Astrocyte (in vitro differentiated cells and primary cell): ENCODE measurements at places on chromosomes 6 and 20. TPM values are rescaled to one million over a fixed set of nuclear protein-coding genes. Genes with fewer than 3 reads are reported as not detected.

GRCh38 chr6:168338777-168339176 lies 19.2 kb upstream of the DACT2 start:
- DNase-seq: no peak

DNA sequence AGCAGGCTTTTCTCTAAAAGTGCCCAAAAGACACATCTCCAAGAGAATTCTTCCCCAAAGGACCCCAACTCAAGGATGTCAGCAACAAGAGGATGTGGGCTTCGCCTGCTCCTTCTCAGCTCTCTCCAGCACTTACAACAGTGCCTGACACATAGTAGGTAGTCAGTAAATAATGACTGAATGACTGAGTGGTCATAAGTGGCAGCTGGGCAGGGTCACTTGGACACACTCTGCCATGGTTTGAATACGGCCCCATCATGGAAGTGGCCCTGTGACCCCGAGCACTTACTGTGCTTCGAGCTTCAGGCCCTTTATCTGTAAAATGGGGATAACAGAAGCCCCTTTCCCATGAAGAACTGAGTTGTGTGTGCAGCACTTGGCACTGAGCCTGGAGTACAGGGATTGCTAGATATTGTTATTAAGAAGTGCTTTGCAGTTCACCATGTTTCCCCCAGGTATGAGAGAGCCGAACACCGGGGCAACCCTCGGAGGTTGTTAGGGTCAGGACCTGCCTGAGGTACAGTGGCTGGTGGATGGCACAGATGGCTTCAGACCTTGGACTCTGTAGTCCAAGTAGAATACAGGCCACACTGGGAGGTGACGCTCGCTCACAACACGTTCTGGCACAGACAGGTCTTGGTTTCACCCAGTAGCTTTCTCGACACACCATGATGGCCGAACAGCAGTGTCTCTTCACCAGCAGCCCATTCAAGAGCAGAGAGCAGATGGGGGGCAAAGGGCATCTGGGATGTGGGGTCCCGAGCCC lies 56.0 kb downstream of the NOL4L start:
- no peak for DNase-seq

DNA sequence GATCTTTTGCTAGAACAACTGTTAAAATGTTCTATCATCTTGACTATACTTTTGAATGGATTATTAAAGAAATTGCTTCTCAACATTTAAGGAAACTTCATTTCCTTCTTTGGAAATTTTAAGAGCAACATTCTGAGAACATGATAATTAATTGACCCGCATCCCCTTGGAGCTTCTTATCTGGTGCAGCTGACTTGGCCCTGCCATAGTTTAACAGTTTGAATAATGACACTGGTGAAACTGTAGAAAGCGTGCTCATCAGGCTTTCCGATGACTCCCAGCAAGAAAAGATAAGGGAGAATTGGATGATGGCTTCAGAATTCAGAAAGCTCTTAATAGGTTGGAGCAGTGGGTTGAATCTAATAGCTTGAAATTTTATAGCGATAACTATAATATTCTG lies 38.1 kb downstream of the SNX9 start:
- peak; percentile 36 for DNase-seq

GRCh38 chr20:24909861-24910260 lies 39.2 kb upstream of the CST7 start:
- DNase-seq: no peak

DNA sequence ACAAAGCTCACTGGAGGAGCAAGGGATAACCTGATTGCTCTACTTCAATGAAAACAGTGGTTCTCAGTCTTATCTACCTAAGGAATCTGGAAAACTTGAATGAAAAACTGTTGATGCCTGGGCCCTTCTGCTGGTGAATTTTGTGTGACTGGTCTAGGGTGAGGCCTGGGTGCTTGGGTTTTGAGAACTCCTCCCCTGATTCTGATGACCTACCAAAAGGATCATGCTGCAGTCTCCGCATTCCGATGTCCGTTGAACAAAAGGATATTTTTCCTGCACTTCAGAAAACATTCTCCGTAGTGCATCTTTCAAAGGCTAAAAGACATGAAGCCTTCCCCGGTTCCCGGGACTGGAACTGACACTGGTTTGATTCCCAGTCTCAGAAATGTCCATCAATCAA lies 157.9 kb downstream of the SYNDIG1 start:
- no peak for DNase-seq

GRCh38 chr6:118705544-118706491 lies 54.4 kb upstream of the CEP85L start:
- peak; percentile 86 for DNase-seq

DNA sequence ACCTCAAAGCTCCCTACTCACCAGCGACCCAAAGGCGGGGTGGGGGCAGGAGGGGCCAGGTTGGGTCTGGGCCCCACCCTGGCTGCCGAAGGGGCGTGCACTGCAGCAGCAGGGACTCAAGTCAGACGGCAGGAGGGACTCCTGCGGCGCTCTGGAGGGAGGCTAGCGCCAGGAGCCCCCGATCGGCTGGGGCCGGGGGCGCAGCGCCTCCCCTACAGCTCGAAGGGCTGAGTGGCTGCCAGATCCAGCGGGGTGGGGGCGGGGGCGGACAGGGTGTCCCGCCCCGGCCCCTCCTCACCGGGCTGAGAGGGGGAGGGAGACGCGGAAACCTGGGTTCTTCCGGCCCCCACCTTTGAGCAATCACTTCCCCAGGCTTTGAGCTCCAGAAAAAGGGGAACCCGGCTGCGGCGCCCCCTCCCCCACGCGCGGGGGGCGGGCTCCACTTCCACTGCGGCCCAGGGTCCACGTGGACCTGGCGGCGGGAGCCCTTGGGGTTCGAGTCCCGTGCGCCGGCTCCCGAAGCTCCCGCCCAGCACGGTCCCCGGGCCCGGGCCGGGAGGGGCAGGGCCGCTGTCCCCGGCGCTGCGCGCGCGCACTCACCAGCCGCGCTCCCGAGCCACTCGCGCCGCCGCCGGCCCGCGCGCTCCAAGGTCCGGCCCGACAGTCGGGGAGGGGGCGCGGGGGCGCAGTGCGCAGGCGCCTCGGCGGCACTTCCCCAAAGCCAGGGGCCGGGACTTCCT lies at the start of gene RGS19:
RGS19 (minus strand) TSS at position 246 of the 740 bp plus-strand sequence. CDS start 2,632 bp downstream, outside the sequence.
- peak; percentile 42 for DNase-seq

DNA sequence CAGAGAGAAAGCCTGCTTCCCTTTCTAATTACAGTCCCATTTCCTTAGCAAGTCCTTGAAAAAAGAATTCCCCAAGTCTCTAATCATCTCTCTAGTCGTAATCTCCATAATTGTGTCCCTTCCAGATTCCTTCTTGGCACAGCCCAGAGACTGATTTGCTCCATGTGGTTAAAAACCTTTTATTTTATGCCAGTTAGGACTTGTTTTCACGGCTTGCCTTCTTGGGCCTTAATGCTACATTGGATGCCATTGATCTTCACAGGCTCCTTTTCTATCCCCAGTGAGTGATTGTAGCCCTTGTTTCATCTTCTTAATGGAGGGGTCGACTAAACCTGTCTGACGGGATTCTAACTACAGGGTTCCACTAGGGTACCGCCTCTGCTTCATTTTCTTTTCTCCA lies 650.6 kb upstream of the ARID1B start:
- DNase-seq: no peak

GRCh38 chr6:153172815-153173214 lies 41.7 kb upstream of the RGS17 start:
- no peak for DNase-seq

DNA sequence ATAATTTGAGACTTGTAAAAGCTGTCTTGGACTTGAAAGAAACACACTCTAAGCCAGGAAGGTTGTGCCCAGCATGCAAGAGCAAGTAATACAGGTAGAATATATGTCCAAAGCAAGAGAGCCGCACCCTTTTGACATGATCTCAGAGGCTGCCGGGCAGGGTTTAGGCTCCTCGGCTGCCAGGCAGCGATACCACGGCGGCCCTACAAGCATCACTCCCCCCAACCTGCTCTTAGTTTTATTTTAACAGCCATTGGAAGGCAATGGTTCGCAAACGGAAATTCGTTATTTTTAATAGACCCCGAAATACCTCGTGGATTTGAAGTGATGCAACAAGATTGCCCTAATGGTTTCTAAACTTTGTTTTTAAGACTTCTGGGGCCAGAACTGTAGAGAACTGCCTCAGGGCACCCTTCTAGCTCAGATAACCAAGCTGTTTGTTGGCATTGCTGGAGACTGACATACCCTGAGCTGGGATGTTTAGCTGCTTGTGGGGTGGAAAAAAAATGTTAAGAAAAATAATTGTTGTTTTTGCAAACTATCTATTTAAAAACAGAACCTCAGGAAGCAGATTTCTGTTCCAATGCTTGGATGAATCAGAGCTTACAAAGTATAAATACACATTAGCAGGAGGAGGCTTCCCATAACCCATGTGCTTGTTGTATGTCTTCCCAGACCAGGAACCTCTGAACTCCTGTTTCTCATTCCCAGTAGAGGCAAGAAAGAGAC lies 39.0 kb downstream of the JAG1 start:
- DNase-seq: peak; percentile 51

GRCh38 chr20:29123861-29124260 lies 2133.6 kb upstream of the DEFB115 start:
- DNase-seq: no peak

- peak; percentile 48 for DNase-seq
Measured at GRCh38 chr6:22642254-22642653, 72.9 kb downstream of the HDGFL1 start.

DNA sequence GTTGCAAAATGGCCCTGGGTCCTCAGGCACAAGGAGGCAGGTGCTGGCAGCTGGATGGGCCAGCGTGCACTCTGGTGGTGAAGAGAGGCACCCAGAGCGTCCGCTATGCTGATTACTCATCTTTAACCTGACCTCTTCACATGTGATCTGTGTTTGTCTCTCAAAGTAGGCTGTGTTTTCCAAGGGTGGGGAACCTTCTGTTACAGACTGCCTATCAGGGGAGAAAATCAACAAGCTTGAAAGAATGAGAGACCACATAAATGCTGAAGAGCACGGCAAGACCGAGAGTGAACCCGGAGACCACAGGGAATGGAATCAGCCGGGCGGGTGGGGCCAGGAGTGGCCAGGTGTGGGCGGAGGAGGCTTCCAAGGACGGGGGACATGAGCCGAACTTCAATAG lies 16.2 kb downstream of the BNIP5 start:
- DNase-seq: no peak

DNA sequence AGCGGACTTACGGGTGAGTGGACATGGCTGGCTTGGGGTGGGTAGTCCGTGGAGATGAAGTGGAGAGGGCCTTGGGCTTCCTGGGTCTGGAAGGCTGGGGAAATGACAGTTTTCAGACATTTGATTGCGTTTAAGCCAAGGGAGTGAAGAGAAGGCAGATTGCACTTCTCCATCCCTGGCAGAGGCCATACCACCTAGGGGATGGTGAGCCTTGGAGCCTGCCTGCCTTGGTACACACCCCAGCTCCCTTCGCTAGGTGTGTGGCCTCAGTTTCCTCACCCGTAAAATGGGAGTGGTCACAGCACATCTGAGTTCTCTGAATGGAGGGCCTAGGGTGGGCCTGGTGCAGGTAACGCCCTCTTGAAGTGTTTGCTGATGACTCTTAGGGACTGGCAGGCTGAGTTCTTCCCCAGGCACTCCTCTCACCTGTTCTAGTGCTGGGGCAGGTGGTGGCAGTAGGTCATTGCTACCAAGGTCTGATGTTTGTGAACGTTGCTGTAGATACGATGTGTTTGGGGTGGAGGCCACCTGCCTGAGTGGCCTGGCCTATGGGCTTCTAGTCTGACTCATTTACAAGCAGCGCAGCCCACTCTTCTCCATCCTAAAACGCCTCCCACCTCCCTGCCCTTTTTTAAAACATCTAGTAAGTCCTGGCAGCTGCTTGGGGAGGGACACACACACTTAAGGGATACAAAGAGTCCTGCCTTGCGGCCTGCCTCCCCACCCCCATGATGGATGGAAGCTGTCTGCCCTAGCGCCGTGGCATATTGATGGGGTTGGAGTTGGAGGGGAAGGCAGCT lies 2.3 kb downstream of the RBM38 start:
- DNase-seq: no peak

GRCh38 chr6:170444811-170445211 lies 108.3 kb downstream of the PSMB1 start:
- DNase-seq: no peak

DNA sequence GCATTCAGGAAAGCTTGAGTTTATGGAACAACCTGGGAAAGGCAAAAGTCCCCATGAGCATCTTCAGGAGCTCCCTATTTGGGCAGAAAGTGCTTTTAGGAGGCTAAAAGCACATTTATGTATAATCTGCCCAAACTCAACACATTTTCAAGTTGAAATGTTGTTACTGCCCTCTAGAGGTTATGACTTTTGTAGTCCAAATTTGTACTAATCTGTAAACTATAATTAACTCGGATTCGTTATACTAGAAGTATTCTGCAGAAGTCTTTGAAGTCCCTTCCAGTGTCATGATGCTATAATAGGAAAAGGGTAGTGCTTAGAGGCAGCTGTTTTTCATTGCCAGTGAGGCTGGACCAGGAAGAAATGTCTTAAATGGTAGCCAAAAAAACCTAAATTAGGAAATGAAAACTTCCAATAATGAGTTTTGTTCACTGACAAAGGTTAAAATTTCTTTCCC lies 44.8 kb upstream of the EMILIN3 start:
- DNase-seq: peak; percentile 10

DNA sequence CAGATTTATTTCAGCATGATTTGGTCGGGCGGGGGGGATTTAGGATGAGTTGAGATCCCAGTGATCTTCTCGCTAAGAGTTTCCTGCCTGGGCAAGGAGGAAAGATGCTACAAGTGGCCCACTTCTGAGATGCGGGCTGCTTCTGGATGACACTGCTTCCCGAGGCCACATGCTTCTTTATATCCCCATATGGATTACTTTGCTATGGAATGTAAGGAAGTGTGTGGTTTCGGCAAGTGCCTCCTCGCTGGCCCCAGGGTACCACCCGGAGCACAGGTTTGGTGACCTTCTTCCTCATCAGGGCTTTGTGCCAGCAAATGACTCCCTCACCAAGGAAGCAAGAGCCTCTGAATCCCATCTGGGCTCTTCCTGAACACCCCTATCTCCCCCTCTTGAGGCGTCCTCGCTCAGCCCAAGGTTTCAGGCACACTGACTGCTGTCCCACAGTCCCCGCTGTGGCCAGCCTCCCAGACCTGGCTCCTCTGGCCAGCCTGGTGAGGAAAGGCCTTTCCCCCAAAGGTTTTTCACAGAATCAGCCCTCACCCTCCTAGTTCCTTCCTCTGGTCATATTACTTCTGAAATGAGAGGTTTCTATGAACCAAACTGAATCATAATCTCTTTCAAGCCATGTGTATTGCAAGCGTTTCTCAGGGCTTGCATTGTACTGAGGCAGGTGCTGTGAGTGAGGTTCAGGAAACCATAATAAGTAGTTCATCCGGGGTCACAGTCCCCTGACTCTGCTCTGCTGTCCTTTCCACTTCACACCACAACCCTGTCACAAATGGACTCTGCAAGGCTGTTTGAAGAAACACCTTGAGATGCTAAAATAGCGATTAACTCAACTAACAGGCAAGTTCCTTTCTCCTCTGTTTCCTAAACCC lies 41.7 kb upstream of the IL17A start:
- DNase-seq: no peak

GRCh38 chr6:154516276-154516675 lies 5.8 kb upstream of the CNKSR3 start:
- no peak for DNase-seq

Gene LRRN4
- 1.0 and 1.1 TPM in 2 replicates for total RNA-seq

Gene TBC1D20
- total RNA-seq: 40.6 and 44.8 TPM in 2 replicates

Gene FAM209B
- 0.60 TPM in 1 of 2 replicates, not detected in the other for total RNA-seq

Gene ECT2L
- not detected in 2 replicates for total RNA-seq

Gene SALL4
- total RNA-seq: 15.0 and 21.7 TPM in 2 replicates

Gene SLC25A27
- 4.3 and 4.4 TPM in 2 replicates for total RNA-seq

Gene UST
- 15.3 and 18.0 TPM in 2 replicates for total RNA-seq

Gene SIRPA
- total RNA-seq: 35.5 and 52.4 TPM in 2 replicates
